ENCODE measurements at places on chromosomes 6 and 20.
A peak's percentile ranks its signal among the peaks of the same experiment; 100 is the strongest.

GRCh38 chr6:21522143-21522747 lies 71.3 kb upstream of the SOX4 start:
- DNase-seq, result no peak

DNA sequence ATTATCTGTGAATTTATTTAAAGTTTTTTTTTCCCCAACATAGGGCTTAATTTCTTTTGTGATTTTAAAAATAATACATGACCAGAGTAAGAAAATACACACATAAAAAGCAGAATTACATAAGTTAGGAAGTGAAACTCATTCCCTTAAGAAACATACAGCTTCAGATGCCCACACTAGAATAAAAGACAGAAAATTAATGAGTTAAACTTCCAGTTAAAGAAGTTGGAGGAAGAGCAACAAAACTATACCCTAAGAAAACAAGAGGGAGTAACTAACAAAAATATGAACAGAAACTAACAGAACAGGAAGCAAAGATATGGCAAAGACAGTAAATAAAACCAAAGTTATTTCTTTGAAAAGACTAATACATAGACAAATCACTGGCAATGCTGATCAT lies 107.6 kb upstream of the CEP85L start:
- DNase-seq, result no peak

GRCh38 chr6:105431226-105431625 lies 28.3 kb upstream of the PREP start:
- DNase-seq, result no peak

DNA sequence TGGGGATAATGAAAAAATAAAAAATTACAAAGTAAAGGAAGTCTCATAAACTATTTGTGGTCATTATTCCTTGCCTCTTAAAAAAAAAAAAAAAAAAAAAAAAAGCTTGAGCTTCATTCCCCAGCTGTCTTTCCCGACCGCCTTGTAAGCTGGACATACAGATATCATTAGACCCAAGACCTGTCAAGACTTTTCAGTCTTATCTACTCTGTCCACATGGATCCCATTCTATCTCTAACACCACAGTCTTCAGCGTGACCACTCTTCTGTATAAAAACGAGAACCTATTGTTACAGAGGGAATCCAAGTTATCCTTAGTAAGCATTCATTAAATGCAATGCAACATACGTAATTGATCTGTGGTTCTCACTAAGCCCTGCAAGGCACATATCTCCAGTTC lies 423.5 kb downstream of the MEI4 start:
- no peak for DNase-seq

DNA sequence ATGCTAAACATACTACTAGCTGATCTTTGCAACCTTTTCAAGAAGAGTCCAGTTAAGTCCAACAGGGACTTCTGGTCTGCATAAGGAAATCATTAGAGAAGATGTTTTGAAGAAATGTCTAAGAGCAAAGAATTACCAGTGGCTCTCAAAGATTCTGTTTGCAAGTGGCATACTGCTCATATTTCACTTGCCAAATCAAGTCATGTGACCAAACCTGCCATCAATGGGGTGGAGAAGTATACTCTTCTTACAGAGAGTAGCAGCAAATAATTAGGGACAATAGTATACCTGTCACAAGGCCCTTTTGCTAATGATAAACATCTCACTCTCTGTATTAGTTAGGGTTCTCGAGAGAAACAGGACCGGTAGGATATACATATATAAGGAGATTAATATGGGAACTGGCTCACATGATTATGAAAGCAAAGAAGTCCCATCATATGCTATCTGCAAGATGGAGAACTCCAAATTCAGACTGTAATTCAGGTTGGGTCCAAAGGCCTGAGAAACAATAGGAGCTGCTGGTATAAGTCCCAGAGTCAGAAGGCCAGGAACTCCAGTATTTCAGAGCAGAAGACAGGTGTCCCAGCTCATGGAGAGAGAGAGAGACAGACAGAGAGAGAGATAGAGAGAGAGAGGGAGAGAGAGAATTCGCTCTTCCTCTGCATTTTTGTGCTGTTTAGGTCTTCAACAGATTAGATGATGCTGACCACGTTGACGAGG lies 111.5 kb downstream of the LCA5 start:
- DNase-seq, result no peak

- no peak for DNase-seq
These were observed 413.7 kb downstream of the CDKAL1 start for GRCh38 chr6:20947977-20948376.

- no peak for DNase-seq
These were observed 3.3 kb upstream of the ULBP3 start for GRCh38 chr6:150072201-150072600.

DNA sequence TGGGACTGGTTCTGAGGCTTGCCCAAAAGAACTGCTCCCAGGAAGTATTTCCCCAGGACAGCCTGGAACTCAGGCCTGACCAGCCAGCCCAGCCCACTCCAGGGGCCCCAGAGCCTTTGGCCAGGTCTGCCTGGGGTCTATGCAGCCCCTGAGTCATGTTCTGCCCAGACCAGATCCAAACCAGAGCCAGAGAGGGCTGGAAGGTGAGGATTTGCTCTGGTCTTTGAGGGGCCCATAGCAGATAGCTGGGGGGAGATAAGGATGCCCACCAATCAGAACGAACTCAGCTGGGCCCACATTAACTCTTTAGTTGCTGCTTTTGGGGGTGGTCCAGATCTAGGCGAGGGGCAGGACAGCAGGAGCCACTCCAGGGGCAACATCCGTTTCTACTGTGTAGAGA lies 16.8 kb downstream of the C6orf132 start:
- DNase-seq, result no peak

GRCh38 chr20:37866051-37866450 lies 36.9 kb upstream of the VSTM2L start:
- DNase-seq, result no peak

- DNase-seq, result no peak
These were observed 12.6 kb upstream of the EIF2S2 start for GRCh38 chr20:34124469-34125249.

GRCh38 chr20:49287555-49288249 lies 9.8 kb upstream of the ZNFX1 start:
- no peak for DNase-seq

DNA sequence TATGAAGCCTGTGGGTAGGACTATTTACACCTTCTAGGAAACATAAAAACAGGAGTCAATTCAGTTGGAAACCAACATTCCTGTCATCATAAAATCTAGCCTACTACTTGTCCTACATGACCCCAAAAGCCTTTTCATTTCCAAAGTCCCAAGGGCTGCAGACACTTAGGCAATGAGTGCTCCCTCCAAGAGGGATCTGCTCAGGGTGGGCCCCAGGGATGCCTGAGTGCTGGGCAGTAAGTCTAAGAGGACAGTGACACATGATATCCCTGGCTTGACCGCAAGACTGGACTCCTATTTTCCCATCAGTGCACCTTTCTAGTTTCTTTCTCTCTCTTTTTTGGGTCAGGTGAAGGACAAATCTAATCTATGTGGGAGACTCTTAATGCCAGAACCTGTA lies 1101.3 kb downstream of the GRIK2 start:
- DNase-seq, result no peak

- DNase-seq, result no peak
These were observed 162.7 kb downstream of the TBC1D7 start for GRCh38 chr6:13165502-13166172.

- no peak for DNase-seq
These were observed 20.4 kb downstream of the MAFB start for GRCh38 chr20:40668449-40669228.

DNA sequence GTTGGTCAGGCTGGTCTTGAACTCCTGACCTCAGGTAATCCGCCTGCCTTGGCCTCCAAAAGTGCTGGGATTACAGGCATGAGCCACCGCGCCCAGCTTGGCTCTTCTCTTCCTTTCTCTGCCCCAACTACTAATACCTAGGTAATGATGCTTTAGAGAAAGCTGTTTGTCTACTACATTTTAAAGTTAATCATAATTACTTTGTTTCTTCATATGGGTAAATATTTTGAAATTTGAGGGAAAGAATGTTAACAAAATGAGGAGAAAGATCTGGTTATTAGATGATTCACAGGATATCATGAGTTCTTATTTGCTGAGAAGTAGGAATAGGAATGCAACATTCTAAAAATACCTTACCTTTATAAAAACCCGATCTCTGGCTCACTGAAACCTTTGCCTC lies 18.4 kb upstream of the PTPRK start:
- DNase-seq, result no peak

- no peak for DNase-seq
These were observed 22.2 kb downstream of the RBCK1 start for GRCh38 chr20:430091-430999.

DNA sequence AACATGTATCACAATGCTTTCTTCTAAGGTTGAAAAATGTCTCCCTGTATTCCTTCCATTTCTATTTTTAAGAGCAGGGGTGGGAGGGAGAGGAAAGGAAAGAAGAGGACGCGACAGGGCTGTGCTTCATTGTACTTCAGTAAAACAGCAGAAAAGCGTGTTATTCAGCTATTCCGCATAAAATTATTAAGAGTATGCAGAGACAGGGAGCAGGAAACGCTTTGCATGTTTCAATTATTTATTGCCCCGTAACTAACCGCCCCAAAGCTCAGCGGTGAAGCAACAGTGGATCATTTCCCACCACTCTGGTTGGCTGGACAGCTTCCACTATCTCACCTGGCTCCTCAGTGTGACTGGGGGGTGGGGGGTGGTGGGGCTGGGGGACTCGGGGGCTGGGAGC lies 188.9 kb downstream of the TTLL2 start:
- no peak for DNase-seq

GRCh38 chr6:134060491-134061106 lies 8.2 kb upstream of the SLC2A12 start:
- DNase-seq, result no peak

- peak; percentile 4 for DNase-seq
These were observed 41.5 kb downstream of the SH3BGRL2 start for GRCh38 chr6:79672631-79673111.

DNA sequence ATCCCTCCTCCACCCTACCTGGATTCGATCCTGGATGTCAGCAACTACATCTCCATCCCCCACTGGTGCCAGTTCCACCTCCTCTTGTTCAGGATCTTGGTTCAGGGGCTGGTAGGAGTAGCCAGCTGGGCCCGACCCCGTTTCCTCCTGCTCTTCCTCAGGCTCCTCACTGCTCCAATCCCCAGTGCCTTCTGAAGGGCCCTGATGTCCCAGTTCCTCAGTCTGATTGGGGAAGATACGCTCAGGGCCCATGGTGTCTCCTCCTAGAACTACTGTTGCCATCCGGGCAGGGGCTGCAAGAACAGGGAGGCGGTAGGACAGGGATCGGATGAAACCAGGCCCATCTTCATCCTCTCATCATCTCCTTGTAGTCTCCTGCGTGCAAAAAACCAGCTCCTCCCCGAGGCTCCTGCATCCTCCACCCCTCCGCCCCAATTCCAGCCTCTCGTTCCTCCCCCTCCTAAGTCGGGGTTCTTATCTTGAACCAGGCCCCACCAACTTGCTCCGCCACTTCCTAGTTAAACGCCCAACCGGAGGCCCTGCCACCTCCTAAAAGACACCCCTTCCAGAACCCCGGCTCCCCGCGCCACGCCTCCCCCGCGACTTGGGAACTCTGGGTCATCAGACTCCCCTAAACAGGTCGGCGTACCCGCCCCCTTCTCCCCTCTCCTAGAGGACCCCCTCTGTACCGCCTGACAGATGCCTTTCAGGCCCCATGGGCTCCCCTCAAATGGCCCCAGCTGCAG lies 476 bp downstream of the MEA1 start:
- DNase-seq, result peak; percentile 66

DNA sequence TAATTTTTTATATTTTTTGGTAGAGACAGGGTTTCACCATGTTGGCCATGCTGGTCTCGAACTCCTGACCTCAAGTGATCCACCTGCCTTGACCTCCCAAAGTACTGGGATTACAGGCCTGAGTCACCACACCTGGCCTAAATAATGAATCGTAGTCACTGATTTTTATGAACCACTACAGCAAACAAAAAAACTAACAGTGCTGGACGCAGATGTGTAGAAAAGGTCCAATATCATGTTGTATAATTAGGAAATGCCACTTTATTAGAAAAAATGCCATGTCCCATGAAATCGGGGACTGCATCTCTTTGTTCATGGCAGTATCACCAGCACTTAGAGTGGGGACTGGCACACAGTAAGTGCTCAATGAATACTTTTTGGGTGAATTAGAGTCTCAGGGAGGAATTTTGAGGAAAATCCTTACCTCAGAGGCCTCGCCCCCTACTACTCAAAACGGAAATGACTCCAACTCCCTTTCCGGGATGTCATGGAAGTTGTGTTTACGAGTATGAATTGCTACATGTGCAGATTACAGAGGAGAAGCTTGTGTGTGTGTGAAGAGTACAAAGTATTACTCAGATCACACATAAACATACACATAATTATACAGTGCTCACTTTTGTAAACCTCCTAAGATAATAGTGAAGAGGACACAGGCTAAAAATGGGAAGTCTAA lies 43.6 kb upstream of the FAM50B start:
- DNase-seq, result no peak

DNA sequence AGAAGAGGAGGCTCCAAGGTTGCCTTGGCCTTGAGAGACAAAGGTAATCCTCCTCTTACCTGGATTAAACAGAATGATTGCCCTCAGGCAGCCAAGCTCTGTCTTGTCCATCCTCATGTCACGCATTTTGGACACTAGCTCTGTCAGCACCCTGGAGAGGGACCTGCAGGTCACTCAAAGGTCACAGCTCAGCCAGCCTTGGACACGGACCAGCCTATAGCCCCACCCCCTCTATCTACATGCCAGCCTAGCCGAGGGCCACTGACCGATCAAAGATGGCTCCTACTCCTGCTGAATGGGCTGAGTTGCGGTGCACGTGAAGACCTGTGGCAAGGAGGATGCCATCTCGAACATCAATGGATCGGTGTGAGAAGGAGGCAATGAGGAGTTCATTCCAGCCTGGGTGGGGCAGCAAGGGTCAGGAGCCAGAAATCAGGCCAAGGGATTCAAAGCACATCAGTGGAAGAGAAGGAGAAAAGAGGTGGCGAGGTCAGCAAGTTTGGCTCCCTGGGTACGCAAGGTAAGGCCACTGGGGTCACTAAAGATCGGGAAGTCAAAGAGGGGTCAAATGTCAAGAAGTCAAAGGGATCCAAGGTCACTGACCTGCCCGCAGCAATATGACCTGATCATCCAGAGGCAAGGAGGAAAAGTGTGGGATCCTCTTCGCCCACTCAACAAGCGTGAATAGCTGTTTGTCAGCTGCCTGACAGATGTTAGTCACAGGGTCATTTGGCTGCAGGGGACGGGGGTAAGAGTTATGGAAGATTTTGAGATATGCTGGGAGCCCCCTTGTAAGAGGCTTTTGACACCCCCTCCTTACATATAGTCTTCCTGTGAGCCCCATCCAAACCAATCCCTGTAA lies 3.3 kb upstream of the COL11A2 start:
- no peak for DNase-seq

GRCh38 chr6:53581856-53582255 lies 37.0 kb upstream of the GCLC start:
- DNase-seq, result no peak

DNA sequence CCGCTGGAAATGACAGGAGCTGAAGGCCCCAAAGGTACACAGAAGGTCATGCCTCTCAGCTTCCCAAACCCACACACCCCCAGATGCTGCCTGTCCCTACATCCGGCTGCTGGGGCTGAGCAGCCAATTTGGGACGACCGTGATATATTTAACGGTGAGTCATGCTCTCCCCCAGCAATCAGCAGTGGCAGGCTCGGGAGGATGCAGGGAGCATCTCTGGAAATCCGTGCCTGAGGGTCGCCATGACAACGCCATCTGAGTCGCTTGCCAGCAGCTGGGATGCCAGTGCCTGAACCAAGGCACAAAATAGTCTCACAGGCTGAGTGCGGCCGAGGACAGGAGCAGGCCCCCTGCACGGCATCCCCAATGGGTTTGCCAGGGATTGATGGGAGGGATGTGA lies 57.9 kb downstream of the KCNB1 start:
- no peak for DNase-seq

All from hematopoietic multipotent progenitor cell treated with erythropoietin and hydrocortisone succinate and interleukin-3 and kit ligand, for 15 days (in vitro differentiated cells).